ENCODE measurements at places on chromosomes 2 and 18.

GRCh38 chr18:11167778-11168177, 18.4 kb upstream of the PIEZO2 start:
- DNase-seq: no peak

GRCh38 chr2:33488178-33488690, 11.8 kb downstream of the RASGRP3 start:
- DNase-seq: no peak

GRCh38 chr18:74661008-74661407, 63.3 kb downstream of the ZNF407 start:
- no peak for DNase-seq

- DNase-seq: no peak
Observed at GRCh38 chr2:37625156-37625555, 46.3 kb downstream of the CDC42EP3 start.

- no peak for DNase-seq
Observed at GRCh38 chr2:145190031-145190703, 670.2 kb upstream of the ZEB2 start.
